ENCODE measurements at places on chromosomes 6 and 20. TPM values are rescaled to one million over a fixed set of nuclear protein-coding genes. Genes with fewer than 3 reads are reported as not detected.

GRCh38 chr20:47791084-47791599, 5.9 kb upstream of the SULF2 start:
- no peak for DNase-seq

- DNase-seq, result no peak
Observed at GRCh38 chr6:35473075-35473849, 5.1 kb downstream of the RPL10A start.

DNA sequence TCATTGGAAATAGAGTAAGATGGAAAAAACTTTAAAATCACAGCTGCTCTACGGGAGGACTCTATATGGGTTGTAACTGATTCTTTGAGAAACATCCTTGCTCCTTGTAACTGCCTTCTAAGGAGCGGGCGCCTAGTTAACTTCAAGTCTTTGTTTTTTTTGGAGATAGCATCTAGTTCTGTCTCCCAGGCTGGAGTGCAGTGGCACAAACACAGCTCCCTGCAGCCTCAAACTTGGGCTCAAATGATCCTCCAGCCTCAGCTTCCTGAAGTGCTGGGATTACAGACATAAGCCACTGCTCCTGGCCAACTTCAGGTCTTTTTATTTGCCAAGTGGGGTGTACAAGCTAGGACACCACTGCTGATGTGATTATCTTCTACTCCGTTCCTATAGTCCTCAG, 506.4 kb upstream of the SOX4 start:
- DNase-seq, result no peak

DNA sequence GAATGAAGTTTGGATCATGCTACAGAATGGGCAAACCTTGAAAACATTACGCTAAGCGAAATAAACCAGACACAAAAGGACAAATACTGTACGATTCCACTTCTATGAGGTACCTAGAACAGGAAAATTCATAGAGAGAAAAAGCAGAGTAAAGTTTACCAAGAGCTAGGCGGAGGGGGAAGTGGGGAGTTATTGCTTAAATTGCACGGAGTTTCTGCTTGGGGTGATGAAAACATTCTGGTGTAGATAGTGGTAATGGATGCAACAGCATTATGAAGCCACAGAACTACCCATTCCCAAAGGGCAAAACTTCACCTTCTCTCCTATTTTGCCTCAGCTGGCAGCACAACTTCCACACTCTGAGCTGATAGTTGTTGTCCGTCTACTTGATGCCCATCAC, 6.4 kb upstream of the PDYN start:
- no peak for DNase-seq

Gene VNN1
- total RNA-seq, result not detected

DNA sequence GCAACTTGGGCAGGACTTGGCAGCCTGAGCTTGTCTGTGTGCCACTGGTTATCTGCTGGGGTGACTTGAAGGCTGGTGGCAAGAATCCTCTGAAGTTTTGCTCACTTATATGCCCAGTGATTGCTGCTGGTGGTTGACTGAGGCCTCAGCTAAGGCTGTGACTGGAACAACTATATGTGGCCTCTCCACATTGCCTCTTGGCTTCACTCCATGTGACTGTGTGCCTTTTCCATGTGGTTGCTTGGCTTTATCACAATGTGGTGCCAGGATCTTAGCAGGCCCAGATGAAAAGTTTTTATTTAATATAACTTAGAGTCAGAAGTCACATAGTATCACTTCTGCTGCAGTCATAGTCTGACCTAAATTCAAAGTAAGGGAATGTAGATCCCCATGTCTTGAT, 104.5 kb downstream of the ADAT2 start:
- no peak for DNase-seq

Gene ADAT2
- 15.2 TPM for total RNA-seq

Measured in B cell (primary cell).